ENCODE measurements at places on chromosomes 7 and 10.

- no peak for DNase-seq
Measured at GRCh38 chr10:6130848-6131470, 42.1 kb downstream of the RBM17 start.

DNA sequence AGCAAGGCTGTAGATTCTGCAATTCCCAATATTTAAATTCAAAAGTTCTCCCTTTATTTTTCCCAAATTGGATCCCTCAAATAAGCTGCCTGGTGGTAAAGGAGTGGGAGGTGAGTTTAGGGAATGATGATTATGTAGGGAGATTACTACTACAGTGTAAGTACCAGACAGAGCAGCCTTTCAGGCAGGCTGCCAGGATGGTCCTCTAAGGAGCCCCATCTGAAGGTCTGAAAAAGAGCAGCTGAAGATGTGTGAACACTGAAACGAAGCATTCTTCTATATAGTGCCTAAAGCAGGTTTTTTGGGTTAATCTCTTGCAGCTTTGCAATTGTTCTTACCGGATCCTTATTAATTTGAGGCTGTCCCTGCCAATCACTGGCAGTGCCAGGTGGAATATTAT lies 84.7 kb downstream of the CREB5 start:
- DNase-seq, result no peak

GRCh38 chr7:116810267-116811116 lies 51.9 kb upstream of the CAPZA2 start:
- no peak for DNase-seq

DNA sequence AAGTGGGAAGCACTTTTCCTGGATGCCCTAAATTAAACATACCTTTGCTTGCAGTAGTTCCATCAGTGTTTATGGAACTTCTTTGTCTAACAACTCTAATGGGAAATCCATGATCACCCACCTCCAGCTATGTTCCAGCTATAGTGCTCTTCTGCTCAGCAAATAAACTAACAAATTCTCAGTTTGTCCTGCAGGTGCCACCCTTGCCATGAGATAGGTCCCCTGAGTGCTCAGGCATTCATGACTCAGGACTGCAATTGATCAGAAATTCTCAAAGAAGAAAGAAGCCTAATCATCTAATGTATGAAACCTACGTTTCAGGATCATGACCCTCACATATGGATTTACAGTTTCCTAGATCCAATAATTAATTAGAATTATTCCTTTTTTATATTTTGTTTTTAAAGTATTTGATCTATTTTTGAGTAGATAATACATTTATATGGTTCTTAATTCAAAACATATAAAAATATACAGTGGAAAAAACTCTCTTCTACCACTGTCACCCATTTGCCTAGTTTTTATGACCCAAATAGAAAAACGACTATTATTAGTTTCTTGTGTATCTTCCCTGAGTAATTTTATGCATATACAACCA lies 48.7 kb upstream of the DYNC1I1 start:
- DNase-seq, result no peak

Measured in CD4-positive, alpha-beta T cell (primary cell).